ENCODE measurements at places on chromosomes 7 and 10.

GRCh38 chr10:31618541-31619291 lies 299.7 kb downstream of the ZEB1 start:
- DNase-seq: no peak

DNA sequence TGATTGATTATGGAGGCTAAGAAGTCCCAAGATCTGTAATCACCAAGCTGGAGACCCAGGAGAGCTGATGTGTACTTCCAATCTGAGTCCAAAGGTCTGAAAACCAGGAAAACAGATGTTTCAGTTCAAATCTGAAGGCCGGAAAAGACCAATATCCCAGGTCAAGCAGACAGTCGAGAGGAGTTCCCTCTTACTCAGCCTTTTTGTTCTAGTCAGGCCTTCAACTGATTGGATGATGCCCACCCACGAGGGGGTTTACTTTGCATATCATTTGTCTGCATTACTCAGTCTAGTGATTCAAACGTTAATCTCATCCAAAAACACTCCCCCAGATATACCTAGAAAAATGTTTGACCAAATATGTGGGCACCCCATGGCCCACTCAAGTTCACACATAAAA lies 7.4 kb upstream of the ARID5B start:
- no peak for DNase-seq

- DNase-seq: no peak
Observed at GRCh38 chr7:28744951-28745350, 213.2 kb downstream of the TRIL start.

- DNase-seq: no peak
Observed at GRCh38 chr7:41134300-41135255, 568.3 kb downstream of the INHBA start.

GRCh38 chr10:75971402-75972211 lies 540.2 kb downstream of the LRMDA start:
- peak; percentile 13 for DNase-seq

DNA sequence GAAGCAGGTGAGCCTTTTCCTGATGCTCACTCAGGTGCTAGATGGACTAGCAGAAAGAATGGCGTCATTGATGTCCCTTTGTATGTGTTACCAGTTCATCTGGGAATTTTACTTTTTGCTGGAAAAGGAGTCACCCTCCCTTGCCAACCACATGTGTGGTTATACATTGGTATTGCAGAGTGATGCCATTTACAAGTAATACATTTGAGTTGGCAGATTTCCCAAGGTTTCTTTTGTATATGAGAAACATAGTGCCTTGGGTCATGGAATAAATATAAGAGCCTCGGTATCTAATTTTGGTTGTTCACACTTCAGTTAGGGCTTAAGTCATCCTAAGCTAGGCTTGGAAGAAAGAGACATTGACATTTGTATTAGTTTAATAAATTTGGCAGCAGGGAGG lies 10.4 kb upstream of the ATXN7L1 start:
- DNase-seq: no peak

- DNase-seq: no peak
Observed at GRCh38 chr10:127402596-127403409, 146.3 kb upstream of the NPS start.

- no peak for DNase-seq
Observed at GRCh38 chr7:29045258-29046086, 87.3 kb upstream of the TRIL start.

GRCh38 chr7:36082216-36082615 lies 70.8 kb upstream of the EEPD1 start:
- DNase-seq: no peak

GRCh38 chr7:28312948-28313347 lies 99.4 kb upstream of the CREB5 start:
- DNase-seq: no peak

GRCh38 chr7:81638198-81638597 lies 131.6 kb downstream of the HGF start:
- DNase-seq: no peak

- DNase-seq: no peak
Observed at GRCh38 chr10:102603946-102604345, 40.3 kb upstream of the TRIM8 start.

DNA sequence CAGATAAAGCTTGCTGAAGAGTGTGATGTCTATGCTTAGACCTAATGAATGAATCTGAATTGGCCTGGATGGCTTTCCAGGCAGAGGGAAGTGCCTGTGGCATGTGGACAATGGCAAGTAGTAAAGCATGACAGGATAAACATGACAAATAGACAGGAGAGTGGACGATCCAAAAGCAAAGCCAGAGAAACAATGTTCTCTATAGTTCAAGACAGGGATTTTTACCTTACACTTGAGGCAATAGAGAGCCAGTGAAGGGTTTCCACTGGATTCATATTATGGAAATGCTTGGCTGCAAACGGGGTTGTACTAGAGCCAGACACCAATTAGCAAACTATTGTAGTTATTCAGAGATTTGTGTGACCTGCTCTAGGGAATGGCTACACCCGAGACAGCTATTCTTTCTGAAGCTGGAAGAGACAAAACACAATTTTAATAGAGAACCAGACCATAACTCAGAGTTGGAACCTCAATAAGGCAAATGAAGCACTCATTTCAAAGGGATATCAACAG lies 2.3 kb downstream of the AGMO start:
- no peak for DNase-seq

GRCh38 chr7:149823631-149824199 lies 14.5 kb upstream of the ZNF862 start:
- DNase-seq: no peak

- DNase-seq: no peak
Observed at GRCh38 chr10:57579926-57580325, 687.8 kb downstream of the IPMK start.

DNA sequence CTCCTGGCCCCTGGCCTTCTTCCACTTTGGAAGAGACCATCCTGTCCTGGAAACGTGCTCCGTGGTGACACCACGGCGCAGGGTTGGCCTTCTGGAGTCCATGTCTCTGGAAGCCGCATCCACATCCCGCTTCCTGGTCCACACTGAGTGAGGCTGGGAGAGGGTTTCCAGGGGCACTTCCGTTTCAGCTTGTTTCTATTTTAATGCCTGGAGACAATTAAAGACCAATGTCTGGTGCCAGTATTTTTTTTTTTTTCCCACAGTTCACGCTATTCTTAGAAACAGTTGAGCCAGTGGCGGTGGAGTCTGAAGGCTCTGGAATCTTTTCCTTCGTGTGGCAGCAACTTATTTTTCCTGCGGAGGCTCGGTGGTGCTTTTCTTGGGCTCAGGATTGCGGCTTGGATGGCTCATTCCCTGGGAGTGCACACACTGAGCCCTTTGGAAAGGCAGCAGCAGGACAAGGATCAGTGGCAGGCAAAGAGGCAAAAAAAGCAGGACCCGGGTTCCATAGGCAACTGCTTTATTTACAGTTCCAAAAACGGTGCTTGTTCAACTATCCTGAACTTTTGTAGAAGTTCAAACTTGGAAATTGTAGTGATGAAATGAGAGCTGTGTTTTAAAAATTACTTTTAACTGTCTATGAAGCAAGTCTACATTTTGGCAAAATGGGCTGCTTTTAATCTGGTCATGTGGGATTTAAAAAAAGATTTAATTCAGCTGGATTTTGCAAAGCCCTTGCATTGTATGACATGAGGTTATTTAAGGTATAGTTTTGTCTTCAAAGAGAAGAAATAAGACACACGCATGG lies 202.8 kb downstream of the BAMBI start:
- DNase-seq: no peak

DNA sequence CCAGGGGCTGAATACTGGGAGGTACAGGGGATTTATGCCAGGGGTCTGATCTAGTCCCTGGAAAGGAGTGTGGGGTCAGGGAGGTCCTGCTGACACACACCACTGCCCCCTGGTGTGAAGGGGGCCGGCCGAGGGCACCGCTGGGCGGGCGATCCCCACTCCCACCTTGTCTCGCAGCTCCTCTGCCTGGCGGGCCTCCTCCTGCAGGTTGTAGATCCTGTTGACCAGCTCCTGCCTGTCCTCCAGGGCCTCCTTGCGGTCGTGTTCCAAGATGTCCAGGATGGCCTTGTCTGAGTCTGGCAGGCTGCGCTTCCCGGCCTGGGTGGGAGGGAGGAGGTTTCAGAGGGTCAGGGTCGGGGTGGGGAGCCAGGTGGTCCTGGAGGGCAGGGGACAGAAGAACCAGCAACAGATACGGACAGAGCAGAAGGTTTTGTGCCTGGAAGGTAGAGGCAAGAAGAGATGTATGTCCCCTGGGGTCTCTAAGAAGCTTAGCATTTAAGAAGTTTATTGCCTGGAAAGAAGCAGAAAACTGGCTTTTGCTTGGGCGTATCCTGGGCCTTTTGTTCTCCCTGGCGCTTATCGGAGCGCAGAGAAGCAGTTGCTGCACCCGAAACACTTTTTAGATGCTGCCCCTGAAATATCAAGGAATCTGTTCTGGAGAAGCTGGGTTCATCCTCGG lies 94.5 kb upstream of the GNA12 start:
- DNase-seq: no peak

DNA sequence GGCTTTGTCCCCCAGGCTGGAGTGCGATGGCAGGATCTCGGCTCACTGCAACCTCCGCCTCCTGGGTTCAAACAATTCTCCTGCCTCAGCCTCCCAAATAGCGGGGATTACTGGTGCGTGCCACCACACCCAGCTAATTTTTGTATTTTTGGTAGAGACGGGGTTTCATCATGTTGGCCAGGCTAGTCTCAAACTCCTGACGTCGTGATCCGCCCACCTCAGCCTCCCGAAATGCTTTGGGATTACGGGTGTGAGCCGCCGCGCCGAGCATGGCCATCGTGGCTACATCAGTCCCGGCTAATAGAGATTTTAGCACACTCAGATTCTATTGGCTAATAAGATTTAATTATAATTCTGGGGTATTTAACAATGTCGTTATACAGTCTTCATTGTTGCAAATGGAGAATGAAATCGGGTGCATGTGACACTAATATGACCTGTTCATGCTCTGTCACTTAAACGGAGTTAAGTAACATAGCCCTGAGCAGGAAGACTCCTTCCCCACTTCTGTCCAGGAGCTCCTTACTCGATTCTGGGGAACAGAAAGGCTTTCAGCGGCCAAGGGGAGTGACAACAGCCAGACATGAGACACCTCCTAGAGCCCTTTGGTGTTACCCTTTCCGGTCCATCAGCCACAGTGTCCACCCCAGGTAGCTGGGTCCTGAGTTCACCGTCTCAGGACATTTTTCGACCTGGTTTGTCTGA lies 40.9 kb upstream of the FAM20C start:
- no peak for DNase-seq

DNA sequence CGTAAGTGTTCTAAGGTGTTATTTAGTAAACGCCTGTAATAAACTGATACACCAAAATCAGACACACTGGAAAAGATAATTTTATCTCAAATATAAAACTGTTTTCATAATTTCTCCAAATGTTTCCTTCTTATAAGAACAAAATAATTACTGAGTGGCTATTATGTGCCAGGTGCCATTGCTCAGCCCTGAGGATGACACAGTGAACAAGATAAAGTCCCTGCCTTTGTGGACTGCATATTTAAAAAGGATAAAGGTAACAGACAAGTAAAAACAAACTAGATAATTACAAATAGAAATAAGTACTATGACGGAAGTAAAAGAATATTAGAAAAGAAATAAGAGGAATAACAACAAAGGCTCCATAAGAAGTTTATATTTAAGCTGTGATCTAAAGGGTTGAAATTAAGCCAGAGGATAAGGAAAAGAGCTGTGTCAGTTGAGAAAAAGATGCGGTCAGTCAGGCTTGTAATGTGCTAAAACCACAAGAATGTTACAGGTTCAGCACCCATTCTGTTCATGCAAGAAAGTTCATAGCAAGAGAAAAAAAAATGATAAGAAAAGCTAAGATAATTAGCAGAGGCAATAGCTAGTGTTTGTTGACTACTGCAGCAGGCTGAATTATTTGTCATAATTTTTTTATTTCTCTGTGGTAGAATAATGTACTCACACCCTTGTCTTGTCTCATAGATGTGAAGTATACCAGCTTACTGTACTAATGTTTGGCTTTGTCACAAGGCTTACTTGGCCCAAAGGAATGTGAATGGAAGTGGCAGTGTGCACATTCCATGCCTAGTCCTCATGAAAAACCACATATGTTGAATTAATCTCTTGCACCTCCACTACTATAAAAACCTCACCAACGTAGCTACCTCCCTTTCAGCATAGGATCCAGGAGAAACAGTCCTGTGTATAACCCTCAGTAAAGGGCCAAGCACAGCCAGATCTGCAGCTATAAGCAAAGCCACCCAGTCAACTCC lies 75.1 kb downstream of the CRPPA start:
- peak; percentile 16 for DNase-seq

DNA sequence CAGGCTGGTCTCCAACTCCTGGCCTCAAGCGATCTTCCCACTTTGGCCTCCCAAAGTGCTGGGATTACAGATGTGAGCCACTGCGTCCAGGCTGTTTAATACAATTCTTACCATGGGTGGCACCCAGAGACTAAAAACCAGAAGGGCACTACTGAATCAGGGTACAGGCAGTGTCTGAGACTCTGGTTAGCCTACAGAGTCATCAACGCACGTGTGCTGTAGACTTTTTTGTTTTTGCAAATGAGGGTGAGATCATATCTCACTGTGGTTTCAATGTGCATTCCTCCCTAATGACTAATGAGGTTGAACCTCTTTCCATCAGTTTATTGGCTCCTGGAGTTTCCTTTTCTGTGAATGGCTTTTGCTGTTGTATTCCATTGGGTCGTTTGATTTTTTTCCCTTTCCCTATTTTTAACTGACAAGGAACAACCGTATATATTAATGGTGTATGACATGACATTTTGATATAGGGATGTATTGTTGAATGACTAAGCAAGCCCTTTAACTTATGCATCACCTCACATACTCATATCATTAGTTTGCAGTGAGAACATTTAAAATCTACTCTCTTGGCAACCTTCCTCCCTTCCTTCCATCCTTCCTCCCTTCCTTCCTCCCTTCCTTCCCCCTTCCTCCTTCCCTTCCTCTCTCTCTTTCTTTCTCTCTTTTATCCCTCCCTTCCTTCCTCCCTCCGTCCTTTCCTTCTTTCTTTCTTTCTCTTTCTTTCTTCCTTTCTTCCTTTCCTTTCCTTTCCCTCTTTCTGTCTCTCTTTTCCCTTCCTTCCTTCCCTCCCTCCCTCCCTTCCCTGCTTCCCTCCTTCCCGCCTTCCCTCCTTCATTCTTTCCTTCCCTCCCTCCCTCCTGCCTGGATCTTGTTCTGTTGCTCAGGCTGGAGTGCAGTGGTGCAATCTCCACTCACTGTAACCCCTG lies 9.3 kb upstream of the TMEM270 start:
- peak; percentile 94 for DNase-seq

GRCh38 chr7:45408409-45408737 lies 165.8 kb upstream of the ADCY1 start:
- no peak for DNase-seq

- DNase-seq: no peak
Observed at GRCh38 chr10:113267619-113268562, 285.0 kb upstream of the HABP2 start.

DNA sequence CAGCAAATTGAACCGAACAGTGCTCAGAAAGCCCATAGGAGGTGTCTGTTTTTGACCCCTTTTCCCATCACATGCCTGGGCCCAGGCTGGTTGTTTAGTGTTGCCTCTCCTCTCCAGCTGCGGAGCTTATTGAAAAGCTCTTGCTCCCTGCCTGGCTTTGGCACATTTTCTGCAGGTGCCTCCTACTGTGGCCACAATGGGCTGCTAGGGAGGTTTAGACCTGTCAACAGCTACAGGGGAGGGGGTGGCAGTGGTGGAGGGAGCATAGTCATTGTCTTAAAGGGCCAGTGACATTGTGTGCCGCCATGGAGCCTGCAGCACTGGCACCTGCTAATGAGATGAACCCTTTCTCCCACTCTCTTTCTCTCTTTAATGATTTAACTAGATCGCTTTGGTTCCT lies 13.2 kb upstream of the ENO4 start:
- no peak for DNase-seq

Data from AG04450 (cell line).